ENCODE measurements at places on chromosomes 12 and 14. TPM values are rescaled to one million over a fixed set of nuclear protein-coding genes. Genes with fewer than 3 reads are reported as not detected.

- no peaks in the 10 kb centered on the region for H3K27me3 ChIP-seq
- no peak overlapping the region for H3K27ac ChIP-seq
- H3K4me3 ChIP-seq = no peak overlapping the region
- DNase-seq = no peak
- no peaks in the 10 kb centered on the region for H3K4me1 ChIP-seq
Observed at GRCh38 chr14:93199031-93199430, 7.8 kb downstream of the GON7 start.

- no peaks in the 10 kb centered on the region for H3K4me1 ChIP-seq
- H3K27me3 ChIP-seq = no peaks in the 10 kb centered on the region
- no peak overlapping the region for H3K27ac ChIP-seq
- H3K36me3 ChIP-seq = peaks cover 30% of the 10 kb centered on the region
- DNase-seq = no peak
Observed at GRCh38 chr12:48075832-48076231, 30.0 kb downstream of the SENP1 start.

GRCh38 chr12:60616400-60616799 lies 1020.6 kb downstream of the SLC16A7 start:
- no peak overlapping the region for H3K4me3 ChIP-seq
- H3K4me1 ChIP-seq = no peaks in the 10 kb centered on the region
- no peaks in the 10 kb centered on the region for H3K27me3 ChIP-seq
- no peaks in the 10 kb centered on the region for H3K36me3 ChIP-seq
- no peak for DNase-seq

DNA sequence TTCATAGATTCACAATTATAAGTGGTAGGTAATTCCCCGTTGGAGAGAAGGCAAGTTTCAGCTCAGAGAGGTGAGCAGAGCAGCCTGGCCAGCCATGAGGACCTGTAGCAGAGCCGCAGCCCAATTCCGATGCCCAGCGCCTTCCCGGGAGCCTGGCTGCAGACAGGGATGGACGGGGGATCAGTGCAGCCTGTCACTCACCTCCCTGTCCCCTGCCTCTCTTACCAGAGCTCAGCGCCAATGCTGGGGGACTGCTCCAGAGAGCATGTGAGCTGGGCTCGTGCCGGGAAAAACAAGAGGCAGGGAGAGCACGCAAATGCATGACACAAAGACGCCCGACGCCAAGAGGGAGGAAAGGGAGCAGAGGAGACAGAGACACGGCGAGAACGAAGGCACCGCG lies 231.9 kb downstream of the BCL11B start:
- peaks cover 21% of the 10 kb centered on the region for H3K4me1 ChIP-seq
- DNase-seq = no peak
- H3K4me3 ChIP-seq = no peak overlapping the region
- no peak overlapping the region for H3K27ac ChIP-seq

DNA sequence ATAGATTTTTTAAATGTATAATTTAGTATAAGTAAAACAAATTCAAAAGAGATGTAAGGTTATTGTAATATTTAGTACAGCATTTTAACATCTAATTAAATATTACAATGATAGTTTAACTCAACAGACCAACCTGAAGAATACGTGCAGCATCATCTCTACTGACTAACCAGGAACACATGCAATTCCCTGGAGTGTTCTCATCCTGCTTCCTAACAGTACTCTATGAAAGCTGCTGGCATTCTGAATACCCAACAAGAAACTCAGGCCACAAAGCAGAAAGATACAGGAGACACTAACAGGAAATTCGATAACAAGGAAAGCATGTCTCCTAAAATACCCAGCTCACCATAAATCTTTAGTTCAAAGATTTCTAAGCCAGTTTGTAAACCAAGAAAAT lies 58.3 kb downstream of the CEP83 start:
- peaks cover 15% of the 10 kb centered on the region for H3K36me3 ChIP-seq
- no peak for DNase-seq
- no peak overlapping the region for H3K4me3 ChIP-seq
- H3K27ac ChIP-seq = no peak overlapping the region
- H3K27me3 ChIP-seq = no peaks in the 10 kb centered on the region

The HOXC4 gene
- total RNA-seq = not detected

GRCh38 chr12:108129017-108129812 lies at the start of gene WSCD2:
TSS of gene WSCD2 (plus strand) at chr12:108129288. CDS start at chr12:108195833, 66,545 bp downstream.
- H3K36me3 ChIP-seq = no peaks in the 10 kb centered on the region
- peak within 1 kb of the TSS; percentile 76 for H3K4me3 ChIP-seq
- H3K27ac ChIP-seq = no peak within 1 kb of the TSS
- DNase-seq = peak; percentile 85

DNA sequence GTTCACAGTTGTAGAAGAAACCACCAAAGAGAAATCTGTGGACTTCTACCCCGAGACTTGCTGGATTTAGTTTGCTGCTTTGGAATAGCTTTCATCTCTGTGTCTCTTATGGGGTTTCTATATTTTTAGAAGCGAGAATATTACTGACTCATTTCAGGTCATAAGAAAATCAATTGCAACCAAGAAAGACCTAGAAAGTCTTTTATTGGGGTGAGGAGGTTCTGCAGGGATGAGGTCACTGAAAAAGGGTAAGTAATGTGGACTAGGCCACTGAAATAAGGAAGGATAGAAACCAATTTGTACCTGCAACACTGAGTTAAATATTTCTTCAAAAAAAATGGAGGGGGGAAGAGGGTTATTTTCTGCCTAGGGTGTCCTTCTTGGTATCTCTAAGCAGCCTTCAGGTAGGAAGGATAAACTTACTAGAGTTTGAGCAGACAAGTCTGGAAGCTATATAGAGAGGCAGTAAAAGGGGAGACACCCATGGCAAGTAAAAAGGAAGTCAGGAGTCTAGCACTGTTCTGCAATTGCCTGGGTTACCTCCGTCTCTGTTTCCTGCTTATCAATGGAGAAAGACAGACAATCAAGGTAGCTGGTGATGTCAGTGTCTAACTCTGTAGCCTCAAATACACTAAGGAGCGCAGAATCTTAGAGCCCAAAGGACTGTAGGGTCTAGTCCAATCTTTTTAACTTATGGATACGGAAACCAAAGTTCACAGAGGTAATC lies 19.6 kb upstream of the KERA start:
- H3K36me3 ChIP-seq = peaks cover 6% of the 10 kb centered on the region
- no peak overlapping the region for H3K4me3 ChIP-seq
- H3K4me1 ChIP-seq = peaks cover 13% of the 10 kb centered on the region

The MYO1H gene
- not detected for total RNA-seq

- no peak for DNase-seq
- no peaks in the 10 kb centered on the region for H3K36me3 ChIP-seq
- H3K27ac ChIP-seq = peak overlapping the region; percentile 98
- H3K4me3 ChIP-seq = peak overlapping the region; percentile 95
Observed at GRCh38 chr14:99481745-99482099, 513 bp downstream of the CCNK start.

DNA sequence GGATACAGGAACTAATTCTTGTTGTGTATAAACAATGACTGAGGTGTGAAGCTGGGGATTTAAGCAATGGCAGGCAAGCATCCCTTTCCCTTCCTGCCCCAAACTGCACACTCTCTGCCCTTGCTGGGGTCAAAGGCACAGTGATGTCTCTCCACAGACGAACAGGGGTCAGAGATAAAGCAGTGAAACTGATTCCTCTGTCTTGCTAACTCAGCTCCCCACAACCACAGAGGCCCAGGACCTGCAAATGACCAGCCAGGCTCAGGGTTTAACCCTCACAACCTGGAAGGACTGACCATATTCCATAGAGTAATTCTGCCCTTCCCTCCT lies 67.2 kb downstream of the CCDC88C start:
- no peaks in the 10 kb centered on the region for H3K27me3 ChIP-seq
- DNase-seq = no peak
- H3K4me3 ChIP-seq = no peak overlapping the region
- H3K36me3 ChIP-seq = no peaks in the 10 kb centered on the region
- H3K4me1 ChIP-seq = no peaks in the 10 kb centered on the region

The CD163 gene
- total RNA-seq = not detected

The BIN2 gene
- not detected for total RNA-seq

GRCh38 chr12:120119271-120119973 lies 2.9 kb upstream of the RAB35 start:
- H3K4me1 ChIP-seq = peaks cover 44% of the 10 kb centered on the region
- DNase-seq = no peak
- no peaks in the 10 kb centered on the region for H3K27me3 ChIP-seq
- H3K4me3 ChIP-seq = no peak overlapping the region
- H3K27ac ChIP-seq = peak overlapping the region; percentile 87

- H3K36me3 ChIP-seq = no peaks in the 10 kb centered on the region
- peaks cover 30% of the 10 kb centered on the region for H3K4me1 ChIP-seq
- no peak for DNase-seq
- H3K27me3 ChIP-seq = peaks cover under 1% of the 10 kb centered on the region
- H3K4me3 ChIP-seq = no peak overlapping the region
Observed at GRCh38 chr12:93139028-93139665, 210.1 kb upstream of the EEA1 start.

GRCh38 chr12:20314328-20314727 lies 54.0 kb upstream of the PDE3A start:
- no peaks in the 10 kb centered on the region for H3K27me3 ChIP-seq
- H3K36me3 ChIP-seq = no peaks in the 10 kb centered on the region
- DNase-seq = no peak
- H3K4me3 ChIP-seq = no peak overlapping the region
- no peak overlapping the region for H3K27ac ChIP-seq

GRCh38 chr12:69885658-69886057 lies 60.6 kb downstream of the MYRFL start:
- no peaks in the 10 kb centered on the region for H3K36me3 ChIP-seq
- H3K4me1 ChIP-seq = peaks cover 14% of the 10 kb centered on the region
- H3K27ac ChIP-seq = no peak overlapping the region
- no peak overlapping the region for H3K4me3 ChIP-seq
- DNase-seq = no peak
- H3K27me3 ChIP-seq = no peaks in the 10 kb centered on the region

The MTA1 gene
- 132 TPM for total RNA-seq

DNA sequence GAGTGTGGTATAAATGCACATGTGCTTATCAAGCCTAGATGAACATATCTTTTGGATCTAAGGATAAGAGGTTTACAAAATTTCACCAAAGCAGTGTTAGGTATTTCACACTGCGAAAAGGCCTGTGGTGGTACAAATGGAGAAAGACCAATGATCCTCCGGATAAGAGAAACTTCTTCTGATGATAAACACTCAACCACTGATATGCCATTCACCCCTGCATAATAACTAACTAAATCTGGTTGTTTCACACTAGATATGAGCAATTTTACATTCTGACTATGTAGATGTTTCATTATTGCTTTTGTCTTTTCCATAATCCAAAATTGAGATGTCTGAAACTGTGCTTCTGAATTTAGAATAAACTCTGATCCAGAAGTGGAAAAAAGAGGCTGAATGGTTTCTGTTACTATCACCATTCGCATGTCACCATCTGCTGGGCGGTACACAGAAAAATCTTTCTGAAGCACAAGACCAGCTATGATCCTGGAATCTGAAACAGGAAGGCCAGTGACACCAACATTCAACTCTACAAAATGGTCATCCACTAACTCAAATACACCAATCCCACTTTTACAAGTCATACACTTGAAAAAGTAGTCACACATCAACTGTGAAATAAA lies 1.3 kb downstream of the BBS10 start:
- H3K4me1 ChIP-seq = peaks cover 29% of the 10 kb centered on the region
- no peaks in the 10 kb centered on the region for H3K27me3 ChIP-seq
- H3K4me3 ChIP-seq = peak overlapping the region; percentile 95
- DNase-seq = no peak
- H3K36me3 ChIP-seq = peaks cover 3% of the 10 kb centered on the region

- H3K36me3 ChIP-seq = no peaks in the 10 kb centered on the region
- peaks cover 10% of the 10 kb centered on the region for H3K4me1 ChIP-seq
- no peaks in the 10 kb centered on the region for H3K27me3 ChIP-seq
- H3K27ac ChIP-seq = no peak overlapping the region
- DNase-seq = no peak
- H3K4me3 ChIP-seq = no peak overlapping the region
Observed at GRCh38 chr12:93018610-93019009, 89.5 kb upstream of the EEA1 start.

The MYF5 gene
- not detected for total RNA-seq

GRCh38 chr12:22974865-22975264 lies 349.9 kb downstream of the ETNK1 start:
- H3K27ac ChIP-seq = peak overlapping the region; percentile 47
- no peak overlapping the region for H3K4me3 ChIP-seq
- H3K36me3 ChIP-seq = no peaks in the 10 kb centered on the region
- H3K27me3 ChIP-seq = no peaks in the 10 kb centered on the region

- peaks cover 38% of the 10 kb centered on the region for H3K36me3 ChIP-seq
- no peak overlapping the region for H3K4me3 ChIP-seq
- H3K27me3 ChIP-seq = no peaks in the 10 kb centered on the region
- H3K27ac ChIP-seq = peak overlapping the region; percentile 88
- H3K4me1 ChIP-seq = peaks cover 57% of the 10 kb centered on the region
Observed at GRCh38 chr14:35399083-35399937, 5.2 kb downstream of the NFKBIA start.

All from osteocyte (in vitro differentiated cells).